ENCODE measurements at places on chromosomes 12 and 14.
A peak's percentile ranks its signal among the peaks of the same experiment; 100 is the strongest.

DNA sequence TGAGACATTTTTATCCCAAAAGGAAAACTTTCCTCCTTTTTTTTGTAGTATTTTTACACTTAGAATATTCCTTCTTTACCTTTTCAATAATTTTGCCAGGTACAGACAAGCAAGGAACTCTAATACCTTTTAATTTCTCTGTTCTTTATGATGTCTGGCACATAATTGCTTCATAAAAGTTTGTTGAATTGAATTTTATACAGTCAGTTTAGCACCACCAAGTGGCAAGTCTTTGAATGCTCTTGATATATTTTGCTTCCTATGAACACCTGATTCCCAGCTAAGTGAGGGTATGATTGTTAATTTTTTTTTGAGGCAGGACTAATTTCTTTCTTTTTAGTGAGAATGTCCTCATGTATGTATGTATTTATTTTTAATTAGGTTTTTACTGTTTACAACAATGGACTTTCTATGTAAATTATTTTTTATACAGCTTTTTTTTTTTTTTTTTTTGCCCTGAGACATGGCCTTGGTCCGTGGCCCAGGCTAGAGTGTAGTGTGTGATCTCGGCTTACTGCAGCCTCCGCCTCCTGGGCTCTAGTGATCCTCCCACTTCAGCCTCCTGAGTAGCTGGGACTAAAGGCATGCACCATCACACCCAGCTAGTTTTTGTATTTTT is 6.9 kb downstream of the TBC1D15 start:
- DNase-seq: peak; percentile 11

DNA sequence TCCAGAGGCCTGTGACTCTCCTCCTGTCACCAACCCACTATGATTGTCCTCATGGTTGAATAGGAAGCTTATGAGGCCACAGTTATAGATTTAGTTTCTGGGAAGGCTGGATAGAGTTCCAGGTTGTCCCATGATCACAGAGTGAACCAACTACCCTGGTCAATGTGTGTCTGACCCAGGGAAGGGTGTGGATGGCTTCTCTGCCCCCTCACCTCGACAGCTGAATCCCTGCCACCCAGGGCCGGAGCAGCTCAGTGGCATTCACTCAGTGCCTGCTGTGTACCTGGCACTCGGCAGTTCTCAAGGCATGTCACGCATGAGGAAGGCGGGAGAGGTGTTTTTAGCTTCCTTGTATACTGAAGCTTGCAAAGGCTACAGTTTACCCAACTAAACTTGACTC is 43.2 kb downstream of the JDP2 start:
- DNase-seq: no peak

GRCh38 chr12:129394177-129394825 is 509.5 kb downstream of the TMEM132D start:
- no peak for DNase-seq

GRCh38 chr14:104216457-104216856 is 78.1 kb downstream of the KIF26A start:
- no peak for DNase-seq

- DNase-seq: no peak
Observed at GRCh38 chr14:59093902-59094301, 94.6 kb upstream of the DAAM1 start.

GRCh38 chr14:54919330-54919729 is 16.7 kb upstream of the GCH1 start:
- DNase-seq: no peak

DNA sequence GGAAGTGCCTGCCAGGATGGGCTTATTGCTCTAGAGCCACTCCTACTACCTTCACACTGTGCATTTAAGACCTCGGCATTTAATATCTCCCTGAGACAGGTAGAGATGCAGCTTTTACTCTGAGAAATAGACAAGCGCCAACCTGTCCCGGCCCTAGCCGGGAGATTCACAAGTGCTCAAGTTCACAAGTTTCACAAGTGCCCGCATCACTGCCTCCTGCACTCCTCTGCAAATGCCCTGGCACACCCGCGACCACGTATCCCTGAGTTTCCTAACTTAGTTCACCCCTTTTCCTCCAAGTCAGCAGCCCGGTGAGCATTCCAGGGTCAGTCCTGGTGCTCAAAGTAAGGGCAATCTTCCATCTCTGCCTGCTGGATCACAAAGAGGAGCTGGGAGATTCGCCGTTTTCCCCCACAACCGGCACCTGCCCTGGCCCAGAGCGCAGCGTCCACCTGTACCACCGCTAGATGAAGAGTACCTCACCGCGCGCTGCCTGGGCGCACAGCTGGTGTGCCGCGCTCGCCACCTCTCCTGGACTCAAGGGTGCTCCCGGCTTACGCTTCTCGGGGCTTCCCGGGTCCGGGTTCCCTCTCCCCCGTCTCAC is 5.0 kb upstream of the SLC38A4 start:
- DNase-seq: no peak

GRCh38 chr12:39846971-39847650 is 227.5 kb upstream of the ABCD2 start:
- no peak for DNase-seq

- DNase-seq: no peak
Observed at GRCh38 chr12:50006280-50006679, 19.0 kb downstream of the RACGAP1 start.

- no peak for DNase-seq
Observed at GRCh38 chr12:27968972-27969623, 3.4 kb downstream of the PTHLH start.

GRCh38 chr14:106613256-106613655 is 1086.9 kb downstream of the TMEM121 start:
- no peak for DNase-seq

- DNase-seq: no peak
Observed at GRCh38 chr12:66115071-66115600, 15.4 kb downstream of the LLPH start.

DNA sequence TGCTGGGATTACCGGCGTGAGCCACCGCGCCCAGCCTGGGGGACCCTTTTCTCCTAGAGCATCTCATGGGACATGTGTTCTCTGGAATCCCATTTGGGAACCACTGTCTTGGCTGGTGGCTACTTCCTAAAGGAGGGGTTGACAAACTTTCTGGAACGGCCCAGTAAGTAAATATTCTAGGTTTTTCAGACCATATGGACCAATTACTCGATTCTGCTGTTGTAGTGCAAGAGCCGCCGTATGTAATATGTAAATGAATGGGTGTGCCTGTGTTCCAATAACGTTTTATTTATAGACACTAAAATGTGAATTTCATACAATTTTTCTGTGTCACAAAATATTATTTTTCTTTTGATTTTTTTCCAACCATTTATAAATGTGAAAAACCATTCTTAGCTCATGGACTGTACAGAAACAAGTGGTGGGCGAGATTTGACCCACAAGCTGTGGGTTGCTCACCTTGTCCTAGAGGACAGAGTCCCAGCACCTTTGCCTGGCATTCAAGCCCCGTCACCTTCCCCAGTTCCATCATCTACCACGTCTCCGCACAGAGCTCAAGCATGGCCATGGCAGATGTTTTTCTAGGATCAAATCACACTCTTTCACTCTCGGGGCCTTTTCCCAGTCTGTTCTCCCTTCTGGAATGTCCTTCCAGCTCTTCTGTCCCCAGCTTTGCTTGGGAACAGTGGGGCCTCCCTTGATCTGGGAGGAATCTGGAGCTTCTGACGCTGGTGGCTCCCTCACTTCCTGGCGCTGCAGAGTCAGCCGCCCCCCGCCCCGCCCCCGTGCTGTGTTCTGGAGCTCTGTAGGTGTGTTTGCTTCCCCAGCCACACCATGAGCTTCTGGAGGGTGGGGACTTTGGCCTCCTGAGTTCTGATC is 17.9 kb upstream of the RCOR1 start:
- DNase-seq: no peak

DNA sequence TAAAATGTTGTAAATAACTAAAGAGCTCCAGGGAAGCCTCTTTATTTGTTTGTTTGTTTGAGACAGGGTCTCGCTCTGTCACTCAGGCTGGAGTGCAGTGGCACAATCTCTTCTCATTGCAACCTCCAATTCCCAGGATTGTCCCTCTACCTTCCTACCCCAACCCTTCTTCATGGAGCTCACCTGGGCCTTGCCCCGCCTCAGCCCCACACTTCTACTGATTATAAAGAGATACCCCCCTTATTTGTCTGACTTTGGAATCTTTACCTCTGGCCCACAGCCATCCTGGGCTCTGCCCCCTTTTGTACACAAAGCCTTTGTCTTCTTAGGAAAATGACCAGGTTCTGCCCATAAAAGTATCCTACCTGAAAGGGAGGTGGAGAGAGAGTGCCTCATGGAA is 9.1 kb upstream of the BLTP3B start:
- no peak for DNase-seq

GRCh38 chr14:72439707-72440106 is 454.2 kb downstream of the DPF3 start:
- no peak for DNase-seq

DNA sequence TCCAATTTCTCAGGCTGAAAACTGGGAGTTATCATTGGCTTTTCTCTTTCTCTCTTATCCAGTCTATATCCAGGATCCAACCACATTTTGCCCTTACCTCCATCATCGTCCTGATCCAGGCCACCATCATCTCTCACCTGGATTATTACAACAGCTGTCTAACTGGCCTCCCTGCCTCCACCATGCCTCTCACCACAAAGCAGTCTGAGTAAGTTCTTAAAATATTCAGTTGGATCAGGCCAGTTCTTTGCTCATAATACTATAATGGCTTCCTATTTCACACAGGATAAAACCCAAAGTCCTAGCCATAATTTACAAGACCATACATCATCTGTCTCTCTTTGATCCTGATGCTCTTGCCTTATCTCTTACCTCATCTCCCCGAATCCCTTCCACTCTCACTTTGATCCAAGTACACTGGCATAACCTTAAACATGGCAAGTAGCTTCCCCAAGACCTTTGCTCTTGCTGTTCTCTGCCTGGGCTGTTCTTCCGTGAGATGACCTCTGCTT is 133.4 kb upstream of the RAP1B start:
- DNase-seq: no peak

DNA sequence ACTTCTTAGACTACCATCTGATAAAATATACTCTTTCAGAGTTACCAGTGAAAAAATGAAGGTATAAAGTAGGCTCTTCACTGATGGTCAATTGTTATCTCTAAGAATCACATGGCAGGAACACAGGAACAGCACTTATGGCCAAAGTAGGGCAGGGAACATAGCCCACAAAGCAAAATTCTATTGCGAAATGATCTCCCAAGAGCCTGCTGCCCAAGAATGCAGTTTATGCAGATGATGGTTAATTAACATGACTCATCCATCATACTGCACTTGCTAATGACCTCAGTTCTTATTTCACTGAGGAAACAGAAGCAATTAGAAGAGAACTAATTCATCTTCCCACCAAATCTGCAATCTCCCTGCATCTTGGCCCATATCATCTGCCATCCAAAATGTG is 133.8 kb downstream of the SLC2A13 start:
- peak; percentile 27 for DNase-seq

GRCh38 chr14:23076785-23077408 is 18.0 kb downstream of the ACIN1 start:
- DNase-seq: peak; percentile 32

- peak; percentile 73 for DNase-seq
Observed at GRCh38 chr14:54366736-54367735, 29.8 kb upstream of the CDKN3 start.

GRCh38 chr14:72444701-72445100 is 449.2 kb downstream of the DPF3 start:
- no peak for DNase-seq

GRCh38 chr12:39329018-39329417 is 113.9 kb downstream of the KIF21A start:
- DNase-seq: peak; percentile 74

DNA sequence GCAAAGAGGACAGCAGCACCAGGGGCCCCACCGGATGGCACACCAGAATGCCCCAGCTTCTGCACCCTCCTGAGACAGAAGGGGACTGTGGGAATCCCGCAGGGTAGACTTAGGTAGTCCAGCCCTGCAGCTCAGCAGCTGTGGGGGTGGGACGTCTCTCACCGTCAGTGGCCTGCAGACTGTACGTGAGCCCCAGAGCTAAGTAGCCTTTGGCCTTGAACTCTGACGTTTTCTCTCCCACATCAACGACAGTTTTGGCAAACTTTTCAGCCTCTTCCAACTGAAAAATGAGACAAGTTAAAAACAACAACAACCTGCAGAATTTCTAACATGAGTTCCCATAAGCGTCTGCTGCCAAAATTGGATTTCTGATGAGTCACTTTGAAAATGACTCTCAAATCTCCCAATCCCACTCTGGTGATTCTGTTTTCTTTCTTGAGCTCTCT is 161.4 kb downstream of the TTC7B start:
- no peak for DNase-seq

DNA sequence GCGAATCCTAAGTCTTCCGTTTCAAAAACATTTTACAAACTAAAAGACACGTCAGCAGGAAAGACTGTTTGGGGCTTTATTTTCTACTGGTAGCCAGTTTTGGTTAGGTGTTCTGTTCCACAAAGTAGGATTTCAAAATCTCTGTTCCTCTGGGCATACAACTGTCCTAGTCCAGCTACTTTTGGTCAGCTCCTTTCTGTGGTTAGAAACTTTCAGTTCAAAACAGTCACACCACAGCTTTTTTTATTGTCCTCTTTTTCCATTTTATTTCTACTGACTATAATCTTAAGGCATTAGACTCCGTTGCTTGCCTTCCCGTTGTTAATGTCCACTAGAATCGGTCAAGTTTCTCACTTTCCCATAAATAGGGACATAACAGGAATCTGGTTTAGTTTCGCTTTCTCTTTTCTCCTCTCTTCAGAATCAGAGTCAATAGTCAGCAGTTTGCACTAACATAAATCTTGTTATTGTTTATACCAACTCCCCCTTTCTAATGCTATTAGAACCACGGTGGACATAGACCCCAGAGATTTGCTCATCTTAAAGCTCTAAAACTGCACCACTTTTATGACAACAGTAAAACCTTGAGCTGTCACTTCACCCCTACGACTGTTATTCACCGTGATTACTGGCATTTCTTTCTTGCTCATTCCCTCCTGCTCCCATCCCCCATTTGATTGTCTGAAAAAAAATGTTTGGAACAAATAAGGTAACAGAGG is 41.5 kb upstream of the NPAS3 start:
- DNase-seq: peak; percentile 50

GRCh38 chr12:93134893-93135285 is 205.8 kb upstream of the EEA1 start:
- DNase-seq: no peak

DNA sequence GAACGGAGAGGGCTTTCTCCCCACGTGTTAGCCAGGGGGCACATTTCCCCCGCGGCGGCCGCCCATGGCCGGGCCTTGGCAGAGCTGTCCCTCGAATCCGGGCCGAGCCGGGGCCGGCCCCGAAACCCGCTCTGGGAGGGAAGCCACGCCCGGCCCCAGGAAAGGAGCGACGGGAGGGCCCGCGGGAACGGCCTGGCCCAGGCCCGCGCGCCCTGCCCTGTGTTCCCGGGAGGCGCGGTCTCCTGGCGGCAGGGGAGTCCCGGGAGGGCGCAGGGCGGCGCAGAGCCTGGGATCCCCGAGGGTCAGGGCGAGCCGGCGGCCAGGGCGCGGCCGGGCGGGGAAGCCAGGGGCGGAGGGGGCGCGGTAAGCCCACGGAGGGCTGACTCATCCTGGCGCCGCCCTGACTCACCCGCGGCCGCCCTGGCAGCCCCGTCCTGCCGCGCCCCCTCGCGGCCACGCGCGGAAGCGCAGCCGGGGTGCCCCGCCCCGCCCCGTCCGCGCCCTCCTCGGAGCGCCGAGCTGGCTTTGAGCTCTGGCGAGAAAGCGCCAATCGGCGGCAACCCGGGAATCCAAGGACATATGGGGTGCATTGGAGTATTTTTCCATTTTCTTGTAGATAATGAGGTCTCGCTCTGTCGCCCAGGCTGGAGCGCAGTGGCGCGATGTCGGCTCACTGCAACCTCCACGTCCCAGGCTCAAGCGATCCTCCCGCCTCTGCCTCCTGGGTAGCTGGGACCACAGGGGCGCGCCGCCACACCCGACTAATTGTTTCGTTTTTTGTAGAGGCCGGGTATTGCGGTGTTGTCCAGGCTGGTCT is 31.8 kb upstream of the PLEKHG6 start:
- DNase-seq: peak; percentile 68

GRCh38 chr14:44812672-44813071 is 149.1 kb downstream of the KLHL28 start:
- DNase-seq: no peak
